Activated CD8-positive, alpha-beta T cell treated with anti-CD3 and anti-CD28 coated beads, Interleukin-2, amount 10 ng/mL, durations not matched to agents 7 days and 5 days (primary cell): ENCODE measurements at places on chromosomes 2 and 18. TPM values are rescaled to one million over a fixed set of nuclear protein-coding genes. Genes with fewer than 3 reads are reported as not detected.

Gene DUSP2
- 21.2 TPM for total RNA-seq

Gene MAPRE3
- 0.95 TPM for total RNA-seq

DNA sequence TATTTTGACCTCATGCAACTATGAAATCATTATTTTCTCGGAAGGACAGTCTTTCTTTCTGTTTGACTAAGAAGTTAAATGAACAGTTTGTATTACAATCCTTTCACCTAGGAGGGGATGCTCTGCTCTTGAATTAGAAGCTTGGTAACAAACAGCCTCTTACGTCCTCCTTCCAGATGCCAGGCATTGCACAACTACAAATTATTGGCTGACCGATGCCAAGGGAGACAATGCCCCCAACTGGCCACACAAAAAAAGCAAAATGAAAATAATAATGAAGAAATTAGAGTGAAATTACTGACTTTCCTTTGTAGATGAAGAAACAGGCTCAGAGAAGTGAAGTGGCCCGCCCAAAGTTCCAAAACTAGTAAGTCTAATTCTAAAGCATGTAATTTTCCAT lies 177.9 kb downstream of the CYRIA start:
- H3K27ac ChIP-seq: no peak overlapping the region
- H3K36me3 ChIP-seq: no peaks in the 10 kb centered on the region
- no peaks in the 10 kb centered on the region for H3K27me3 ChIP-seq
- DNase-seq: no peak
- no peaks in the 10 kb centered on the region for H3K4me1 ChIP-seq

- H3K36me3 ChIP-seq: peaks cover 8% of the 10 kb centered on the region
- H3K4me1 ChIP-seq: no peaks in the 10 kb centered on the region
- DNase-seq: no peak
- H3K27me3 ChIP-seq: no peaks in the 10 kb centered on the region
- H3K27ac ChIP-seq: no peak overlapping the region
These were observed 122.9 kb downstream of the LCLAT1 start for GRCh38 chr2:30569946-30570345.

Gene IL36RN
- total RNA-seq: not detected

Gene B3GNT7
- 0.26 TPM for total RNA-seq

GRCh38 chr2:178819992-178820391 lies 12.8 kb upstream of the TTN start:
- peak overlapping the region; percentile 87 for H3K27ac ChIP-seq
- peak overlapping the region; percentile 56 for H3K4me3 ChIP-seq
- peaks cover 32% of the 10 kb centered on the region for H3K4me1 ChIP-seq
- peak; percentile 55 for DNase-seq
- H3K36me3 ChIP-seq: peaks cover 7% of the 10 kb centered on the region
